Frontal cortex (tissue), 4 donors: ENCODE measurements at places on chromosomes 11 and 22. TPM values are rescaled to one million over a fixed set of nuclear protein-coding genes. Genes with fewer than 3 reads are reported as not detected.

KRTAP5-2 gene
- total RNA-seq = not detected

OR6Q1 gene
- not detected for total RNA-seq

P4HA3 gene
- 0.41 TPM for total RNA-seq

SPDYC gene
- total RNA-seq = not detected

OR51E1 gene
- total RNA-seq = 0.41 TPM

GRK3 gene
- total RNA-seq = 60.7 TPM

SLC43A1 gene
- 2.0 TPM for total RNA-seq

FGF3 gene
- total RNA-seq = not detected

OR4A16 gene
- total RNA-seq = not detected
